ENCODE measurements at places on chromosomes 3 and 15.
A peak's percentile ranks its signal among the peaks of the same experiment; 100 is the strongest.

- DNase-seq, result no peak
These were observed 262.7 kb upstream of the GADL1 start for GRCh38 chr3:31157047-31157694.

DNA sequence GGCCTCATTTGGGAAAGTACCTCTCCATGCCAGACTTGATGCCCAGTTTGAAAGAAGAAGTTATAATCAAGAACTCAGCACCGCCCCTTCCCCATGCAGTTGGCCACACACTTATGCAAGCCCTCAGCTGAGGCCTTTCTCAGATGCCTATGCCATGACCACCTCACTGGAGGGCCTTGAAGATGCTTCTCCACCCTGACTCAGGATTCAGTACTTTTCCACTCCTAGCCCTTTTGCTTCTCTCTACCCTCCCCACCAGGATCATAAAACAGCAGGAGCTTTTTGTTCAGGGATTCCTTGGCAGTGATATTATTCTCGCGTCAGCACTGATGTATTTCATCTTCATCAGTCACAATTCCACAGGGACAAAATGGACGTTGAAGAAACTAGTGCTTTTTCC, 313.5 kb downstream of the PYDC2 start:
- DNase-seq, result no peak

GRCh38 chr15:88497109-88497765, 29.7 kb downstream of the MRPS11 start:
- DNase-seq, result no peak

DNA sequence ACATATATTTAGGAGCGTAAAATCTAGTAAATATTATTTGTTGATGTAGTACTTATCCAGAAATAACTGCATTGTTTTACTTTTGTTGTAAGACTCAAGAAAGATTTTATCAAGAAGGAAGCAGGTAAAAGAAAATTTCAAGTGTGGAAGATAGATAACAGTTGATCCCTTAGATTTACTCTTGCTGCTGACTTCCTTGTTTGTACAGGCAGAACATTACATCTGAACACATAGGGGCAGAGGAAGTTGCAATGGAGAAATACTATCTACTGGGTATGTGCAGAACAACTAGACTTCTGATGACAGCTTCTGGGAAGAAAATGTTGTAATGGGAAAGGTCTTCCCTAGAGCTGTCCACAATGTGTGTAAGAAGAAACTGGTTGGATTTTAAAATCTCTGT, 350.6 kb downstream of the NLGN1 start:
- DNase-seq, result no peak

DNA sequence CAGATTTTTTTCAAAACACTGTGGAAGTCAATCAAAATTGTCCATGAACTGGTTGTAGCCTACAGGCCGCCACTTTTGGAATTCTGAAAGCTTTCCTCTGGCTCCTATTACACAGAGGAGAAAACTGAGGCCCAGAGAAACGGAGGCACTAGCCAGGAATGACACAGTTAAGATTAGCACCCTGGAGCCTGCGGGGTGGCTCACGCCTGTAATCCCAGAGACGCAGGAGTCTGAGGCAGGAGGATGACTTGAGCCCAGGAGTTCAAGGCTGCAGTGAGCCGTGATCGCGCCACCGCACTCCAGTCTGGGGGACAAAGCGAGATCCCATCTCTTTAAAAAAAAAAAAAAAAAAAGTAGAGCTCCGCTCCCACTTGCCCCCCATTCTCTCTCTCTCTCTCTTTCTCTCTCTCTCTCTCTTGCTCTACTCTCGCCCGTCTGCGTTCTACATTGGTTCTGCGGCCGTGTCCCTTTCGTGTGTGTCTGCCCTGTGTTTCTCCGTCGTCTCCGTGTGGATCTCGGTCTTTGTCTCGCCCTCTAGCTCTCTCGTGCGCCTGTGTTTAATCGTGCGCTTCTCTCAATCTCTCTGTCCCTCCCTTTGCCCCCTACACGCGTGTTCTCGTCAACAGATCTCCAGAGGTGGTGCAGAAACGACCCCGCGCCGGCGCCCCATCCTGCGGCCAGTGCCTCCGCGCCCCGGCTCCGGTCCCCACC, 512 bp upstream of the TRH start:
- no peak for DNase-seq

GRCh38 chr15:86849558-86850285, 770.1 kb downstream of the AGBL1 start:
- DNase-seq, result no peak

- no peak for DNase-seq
These were observed 266.2 kb upstream of the TPRG1 start for GRCh38 chr3:188905547-188905946.

- no peak for DNase-seq
These were observed 118.8 kb downstream of the LPP start for GRCh38 chr3:188272481-188273372.

GRCh38 chr3:131402391-131403039, 20.9 kb downstream of the NUDT16 start:
- DNase-seq, result no peak

DNA sequence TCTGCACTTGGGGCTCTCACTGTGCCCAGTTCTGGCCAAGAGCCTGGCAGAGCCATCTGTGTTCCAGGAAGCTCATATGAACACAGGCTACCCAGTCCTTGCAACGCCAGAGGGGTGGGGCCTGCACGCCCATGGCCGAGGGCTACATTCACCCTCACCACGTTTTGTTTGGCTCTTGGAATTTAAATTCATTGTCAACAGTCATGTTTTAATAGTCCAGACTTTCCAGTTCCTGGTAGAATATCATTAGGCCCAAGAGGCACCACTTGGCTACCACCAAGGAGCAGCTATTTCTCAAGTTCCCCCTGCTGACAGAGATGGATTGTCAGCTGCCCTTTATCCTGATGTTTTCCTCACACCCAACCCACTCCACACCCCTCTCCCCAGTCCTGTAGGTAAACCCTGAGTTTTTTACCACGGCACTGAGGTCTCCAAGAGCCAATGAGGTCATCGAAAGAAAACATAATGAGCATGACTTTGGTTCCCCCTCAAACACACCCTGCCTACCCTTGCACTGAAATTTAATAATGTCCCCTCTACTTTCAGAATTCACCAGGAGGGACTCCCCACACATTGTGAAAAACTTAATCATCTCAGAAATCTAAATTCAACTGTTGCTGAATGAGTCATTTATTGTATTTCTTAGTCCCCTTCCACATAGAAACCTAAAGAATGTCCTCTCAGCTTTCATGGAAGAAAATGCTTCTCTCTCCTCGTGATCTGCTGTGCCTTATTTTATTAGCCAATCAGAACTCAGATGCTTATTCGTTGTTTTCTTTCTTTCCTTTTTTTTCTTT, 125.1 kb downstream of the SHQ1 start:
- DNase-seq, result no peak

- DNase-seq, result no peak
These were observed 244.4 kb downstream of the SOX2 start for GRCh38 chr3:181956122-181956521.

- no peak for DNase-seq
These were observed 193.1 kb downstream of the MEIS2 start for GRCh38 chr15:36907295-36907694.

GRCh38 chr15:35519052-35519451, 26.9 kb downstream of the DPH6 start:
- no peak for DNase-seq

- no peak for DNase-seq
These were observed 20.5 kb downstream of the CPN2 start for GRCh38 chr3:194330579-194330978.

DNA sequence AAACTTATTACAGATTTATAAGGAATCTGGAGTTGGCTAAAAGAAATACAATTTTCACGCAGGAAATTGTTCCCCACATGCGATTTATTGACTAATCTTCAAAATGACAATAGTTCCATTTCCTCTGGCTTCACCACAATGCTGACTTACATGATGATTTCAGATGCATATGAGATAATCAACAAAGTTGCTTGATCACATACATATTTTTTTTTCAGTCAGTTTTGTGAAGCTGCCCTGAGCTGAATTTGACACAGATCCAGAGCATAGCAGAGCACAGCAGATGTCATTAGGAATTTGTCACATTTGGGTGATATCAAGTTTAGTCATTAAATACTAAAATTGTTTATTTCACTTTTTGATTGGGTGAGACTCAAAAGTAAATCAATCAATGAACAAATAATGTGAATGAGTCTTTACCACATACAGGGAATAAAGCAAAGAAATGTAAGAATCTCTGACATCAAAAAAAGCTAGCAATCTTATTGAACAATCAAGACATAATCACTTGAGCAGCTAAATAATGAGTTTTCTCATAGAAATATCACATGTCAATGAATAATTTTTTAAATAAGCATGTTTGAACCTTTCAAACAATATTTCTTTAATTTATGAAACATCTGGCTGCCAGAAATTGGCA, 18.3 kb downstream of the CPB1 start:
- DNase-seq, result no peak

GRCh38 chr3:61299343-61300005, 48.2 kb upstream of the FHIT start:
- DNase-seq, result no peak

GRCh38 chr3:189457631-189458412, 173.4 kb upstream of the TP63 start:
- DNase-seq, result no peak

DNA sequence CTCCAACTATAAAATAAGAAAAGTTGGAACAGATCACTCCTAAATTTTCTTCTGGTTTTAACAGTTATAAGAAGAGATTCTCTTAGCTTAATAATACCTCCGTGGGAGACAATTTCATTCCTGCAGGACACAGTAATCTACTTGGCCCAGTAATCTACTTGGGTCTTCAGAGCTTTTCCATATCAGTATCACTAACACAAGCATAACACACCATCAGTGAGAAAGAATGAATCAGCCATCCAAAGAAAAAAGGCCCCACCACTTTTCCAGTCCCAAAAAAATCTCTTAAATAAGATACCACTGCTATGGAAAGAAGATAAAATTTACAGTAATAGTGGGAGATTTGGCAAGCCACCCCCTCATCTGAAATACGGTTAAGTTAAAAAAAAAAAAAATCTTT, 20.2 kb downstream of the SIN3A start:
- DNase-seq, result no peak

DNA sequence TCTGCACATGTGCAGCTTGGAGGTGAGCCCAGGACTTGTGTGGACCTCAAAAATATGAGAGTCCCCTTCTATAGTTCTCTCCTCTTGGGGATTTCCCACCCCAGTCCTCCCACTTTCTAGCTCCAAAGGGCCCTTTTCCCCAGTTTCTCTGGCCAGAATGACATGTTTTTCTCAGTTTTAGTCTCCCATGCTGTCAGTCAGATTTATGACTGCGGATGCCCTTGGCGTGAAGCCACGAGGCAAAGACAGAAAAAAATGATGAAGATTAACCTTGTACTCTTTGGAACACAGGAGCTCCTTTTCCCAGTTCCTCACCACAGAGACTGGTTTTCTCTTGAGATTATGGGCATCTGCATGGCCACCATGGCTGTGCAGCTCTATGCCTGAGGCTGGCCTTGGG, 72.0 kb upstream of the TTBK2 start:
- no peak for DNase-seq

GRCh38 chr3:60160111-60160821, 1091.0 kb downstream of the FHIT start:
- no peak for DNase-seq

- DNase-seq, result no peak
These were observed 407.8 kb downstream of the SHQ1 start for GRCh38 chr3:72440491-72440890.

GRCh38 chr3:63192248-63192647, 85.9 kb upstream of the SYNPR start:
- DNase-seq, result no peak

GRCh38 chr15:80883641-80884040, 104.5 kb downstream of the CEMIP start:
- DNase-seq, result no peak

GRCh38 chr3:159280386-159281191, 478.7 kb downstream of the MFSD1 start:
- no peak for DNase-seq

- DNase-seq, result no peak
These were observed 63.7 kb downstream of the LRCH3 start for GRCh38 chr3:197854596-197855343.

DNA sequence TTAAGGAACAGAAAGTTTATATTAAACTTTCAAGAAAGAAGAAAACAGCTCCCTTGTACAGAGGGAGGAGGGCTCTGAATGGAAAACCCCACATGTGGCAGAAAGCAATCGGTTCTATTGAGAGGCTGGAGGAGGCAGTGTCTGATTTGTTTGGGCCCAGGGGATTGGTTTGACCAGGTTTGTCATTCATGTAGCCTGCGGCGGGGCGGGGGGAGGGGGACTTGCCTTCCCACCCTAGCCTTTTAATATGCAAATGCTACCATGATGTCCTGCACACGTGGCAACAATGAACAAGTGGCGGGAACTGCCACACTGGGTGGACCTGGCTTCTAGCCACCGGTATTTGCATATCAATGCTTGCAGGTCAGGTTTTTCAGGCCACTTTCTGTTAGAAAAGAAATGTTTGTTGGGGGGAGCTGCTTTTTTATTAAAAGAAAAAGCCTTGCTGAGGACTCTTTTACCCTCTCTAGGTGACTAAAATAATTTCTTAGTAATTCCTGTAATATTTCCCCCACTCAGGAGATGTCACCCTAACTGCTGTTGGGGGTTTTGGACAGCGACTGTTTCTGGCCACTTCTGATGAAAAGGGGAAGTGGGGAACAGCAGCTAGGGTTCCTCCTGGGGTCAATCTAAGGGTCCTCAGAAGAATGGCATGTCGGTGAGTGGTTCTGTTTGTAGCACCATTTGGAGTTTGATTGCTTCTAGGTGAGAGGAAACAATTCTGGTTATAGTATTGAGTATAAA, 691.2 kb downstream of the TBL1XR1 start:
- no peak for DNase-seq

- DNase-seq, result no peak
These were observed 11.1 kb upstream of the MBNL1 start for GRCh38 chr3:152257563-152258035.

DNA sequence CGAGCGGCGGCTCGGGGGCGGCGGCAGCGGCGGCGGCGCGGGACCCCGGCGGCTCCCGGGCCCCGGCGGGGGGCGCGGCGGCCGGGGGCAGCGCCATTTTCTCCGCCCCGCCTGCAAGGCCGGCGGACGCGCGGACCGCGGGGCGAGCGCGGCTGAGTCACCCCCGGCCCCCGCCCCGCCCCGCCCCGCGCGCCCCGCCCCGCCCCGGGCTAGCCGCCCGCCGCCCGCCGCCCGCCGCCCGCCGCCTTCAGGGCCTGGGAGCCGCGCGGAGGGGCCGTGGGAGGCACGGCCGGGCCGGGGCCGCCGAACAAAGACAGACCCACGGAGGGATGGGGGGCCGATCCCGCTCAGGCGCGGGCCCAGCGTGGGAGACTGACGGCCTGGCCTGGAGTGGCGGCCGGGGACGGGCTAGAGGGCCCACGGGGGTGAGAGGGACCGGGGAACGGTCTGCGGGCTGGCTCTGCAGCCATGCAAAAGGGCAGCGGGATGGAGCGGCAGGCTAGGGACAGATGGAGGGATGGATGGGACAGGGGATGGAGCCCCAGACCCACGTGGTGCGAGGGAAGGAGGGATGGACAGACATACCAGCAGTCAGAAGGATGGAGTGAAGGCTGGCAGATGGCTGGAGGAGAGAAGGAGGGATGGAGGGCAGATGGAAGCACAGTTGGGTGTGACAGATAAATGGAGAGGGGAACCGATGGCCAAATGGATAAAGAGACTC, at the start of gene EIF4E3:
Gene EIF4E3, minus strand, starts transcription at position 132 of the 721 bp plus-strand sequence. Its CDS starts 35 bp downstream, at position 97.
- peak; percentile 30 for DNase-seq

GRCh38 chr3:131427226-131427625, 45.7 kb downstream of the NUDT16 start:
- no peak for DNase-seq
